Trophoblast cell (in vitro differentiated cells and primary cell): ENCODE measurements at places on chromosomes 11 and 22.

DNA sequence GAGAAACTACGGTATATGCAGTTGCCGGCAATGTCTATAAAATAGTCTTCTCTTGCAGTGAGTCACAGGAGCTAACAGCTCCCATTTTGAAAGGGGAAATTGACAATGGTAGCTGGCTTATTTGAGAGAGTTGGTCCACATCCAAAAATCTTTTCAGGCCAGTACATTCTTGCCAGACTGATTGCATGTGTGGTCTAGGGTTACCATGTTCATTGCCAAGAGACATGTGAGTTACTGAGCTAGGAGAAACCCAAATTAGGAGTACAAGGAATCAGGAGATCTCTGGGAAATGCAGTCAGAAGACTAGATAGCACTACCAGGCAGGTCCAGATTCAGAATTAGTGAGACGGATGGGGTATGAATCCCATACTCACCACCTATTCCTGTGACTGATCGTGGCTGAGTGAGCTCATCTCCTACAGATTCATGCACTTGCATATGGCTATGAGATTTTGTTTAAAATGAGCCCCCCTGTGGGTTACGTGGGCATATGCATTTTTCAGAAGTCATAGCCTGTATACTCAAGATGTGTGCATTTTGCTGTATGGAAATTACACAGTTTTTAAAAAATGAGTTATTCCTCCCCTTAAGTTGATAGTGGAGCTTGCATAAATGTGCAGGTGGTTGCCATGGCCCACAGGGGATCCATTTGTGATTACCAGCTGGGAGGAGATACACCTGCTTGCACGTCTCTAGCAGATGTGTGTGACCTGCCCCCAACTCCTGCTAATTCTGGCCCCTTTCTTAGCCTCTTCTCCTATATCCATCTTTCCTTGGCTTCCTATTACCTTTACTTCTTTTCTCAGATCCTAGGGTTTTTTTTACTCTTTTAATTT, 102.7 kb downstream of the COMMD9 start:
- no peak for DNase-seq

GRCh38 chr11:31822175-31822926, 11.2 kb upstream of the PAX6 start:
- DNase-seq = no peak

DNA sequence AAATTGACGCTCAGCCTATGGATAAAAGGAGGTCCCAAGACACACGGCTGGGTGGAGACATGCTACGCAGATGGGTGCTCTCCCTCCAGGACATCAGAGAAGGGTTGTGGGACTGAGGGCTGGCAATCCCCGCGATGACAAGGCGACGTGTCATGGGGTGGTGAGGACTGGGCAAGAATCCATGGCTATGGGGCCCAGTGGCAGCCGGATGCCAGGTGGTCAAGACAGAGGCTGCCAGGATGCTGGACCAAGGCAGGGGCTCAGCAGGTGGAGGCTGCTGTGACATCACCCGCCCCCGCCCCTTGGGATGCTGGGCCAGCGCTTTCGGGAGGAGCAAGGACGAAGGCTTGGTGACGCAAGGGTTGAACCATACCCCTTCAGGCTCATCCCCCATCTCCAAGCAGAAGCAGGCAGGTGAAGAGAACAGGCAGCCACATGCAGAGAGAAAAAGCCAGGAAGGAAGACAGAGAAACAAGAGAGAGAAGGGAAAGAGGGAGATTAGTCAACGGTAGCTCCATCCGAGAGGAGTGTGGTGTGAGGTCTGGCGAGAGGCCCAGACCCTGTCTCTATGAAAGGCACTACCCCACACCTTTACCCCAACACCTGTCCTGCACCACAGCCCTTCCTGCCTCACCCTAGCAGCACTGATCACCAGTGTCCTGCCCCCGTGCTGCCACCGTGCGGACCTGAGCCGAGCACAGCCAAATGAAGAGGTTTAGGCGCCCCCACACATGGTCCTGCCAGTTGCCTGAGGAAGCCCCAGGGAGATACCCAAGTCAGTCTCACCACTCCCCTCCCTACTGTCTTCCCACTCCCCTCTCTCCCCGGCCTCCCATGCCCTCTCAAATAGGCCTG, 24.1 kb upstream of the RASL10A start:
- no peak for DNase-seq

- no peak for DNase-seq
These were observed 151.7 kb downstream of the NELL1 start for GRCh38 chr11:20821046-20821445.

GRCh38 chr11:75389276-75389605, 10.1 kb upstream of the RPS3 start:
- DNase-seq = no peak

DNA sequence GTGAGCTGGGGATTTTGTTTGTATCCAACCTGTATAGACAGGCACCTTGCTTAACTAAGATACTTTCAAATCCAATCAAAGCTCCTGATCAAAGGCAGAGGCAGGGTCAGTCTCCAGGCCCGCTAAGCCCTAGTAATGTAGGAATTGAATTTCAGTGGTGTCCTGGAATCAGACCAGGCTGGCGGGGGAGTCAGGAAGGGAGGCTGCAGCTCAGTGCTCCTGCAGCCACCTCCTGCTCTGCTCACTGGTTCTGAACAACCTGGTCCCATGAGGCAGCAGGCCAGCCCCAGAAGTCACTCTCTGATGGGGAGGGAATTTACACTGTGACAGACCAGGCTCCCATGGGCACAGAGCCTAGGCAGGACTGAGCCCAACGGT, 38.5 kb upstream of the GALNT18 start:
- DNase-seq = no peak

DNA sequence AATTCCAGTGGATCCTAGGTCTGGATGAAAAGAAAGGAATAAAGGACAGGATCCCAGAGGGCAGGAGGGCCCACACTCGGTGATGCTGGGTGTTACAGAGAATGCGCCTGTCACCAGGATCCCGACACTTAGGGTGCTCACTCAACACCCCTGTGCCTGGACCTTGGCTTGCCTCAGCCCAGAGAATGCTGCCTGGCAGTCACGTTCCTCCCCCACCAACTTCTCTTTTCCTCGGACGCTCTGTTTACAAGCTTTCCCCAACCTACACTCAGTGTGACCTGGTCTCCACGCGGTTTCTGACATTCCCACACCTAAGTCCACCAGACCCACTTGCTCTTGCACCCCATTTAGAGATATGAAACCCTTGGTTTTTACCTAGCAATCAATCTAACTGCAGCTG, 38.0 kb upstream of the ETS1 start:
- DNase-seq = no peak

DNA sequence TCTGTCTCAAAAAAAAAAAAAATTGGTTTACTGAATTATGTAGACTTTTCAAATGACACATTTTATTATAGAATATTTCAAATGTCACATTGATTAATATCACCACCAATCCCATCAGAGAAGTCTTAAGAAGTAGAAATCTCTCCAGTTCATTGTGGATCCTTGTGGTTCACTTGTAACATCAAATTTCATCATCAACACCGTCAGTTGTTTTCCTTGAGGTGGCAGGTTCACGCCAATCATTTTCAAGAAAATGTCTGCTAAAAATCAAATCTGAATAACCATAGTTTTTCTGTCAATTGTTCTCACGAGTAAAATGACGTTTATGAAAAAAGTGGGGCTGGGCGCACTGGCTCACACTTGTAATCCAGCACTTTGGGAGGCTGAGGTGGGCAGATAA, 50.3 kb downstream of the TMPRSS5 start:
- no peak for DNase-seq

DNA sequence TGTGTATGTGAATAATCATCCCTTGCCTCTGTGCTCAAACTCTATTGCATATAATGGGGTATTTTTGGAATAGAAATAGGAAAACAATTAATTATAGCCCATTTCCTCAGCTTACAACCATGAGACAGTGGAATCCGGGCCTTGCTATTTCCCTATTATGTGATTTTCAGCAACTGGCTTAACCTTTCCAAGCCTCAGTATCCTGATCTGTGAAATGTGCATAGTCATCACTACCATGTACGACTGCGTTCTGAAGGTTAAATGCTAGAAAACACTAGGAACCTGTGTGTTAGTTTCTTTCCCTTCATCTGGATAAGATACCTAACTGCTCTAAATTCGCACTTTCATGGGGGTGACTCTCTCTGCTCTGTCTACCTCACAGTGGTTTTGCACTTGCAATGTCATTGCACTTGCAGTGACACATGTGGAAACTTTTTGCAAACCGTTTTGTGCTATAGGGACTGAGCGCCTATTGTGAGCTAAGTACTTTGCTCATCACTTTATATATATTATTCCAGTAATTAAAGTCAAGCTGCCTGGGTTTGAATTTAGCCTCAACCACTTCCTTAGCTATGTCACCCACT, 48.3 kb downstream of the IRAG1 start:
- no peak for DNase-seq

GRCh38 chr11:100574894-100575769, 112.0 kb upstream of the ARHGAP42 start:
- DNase-seq = peak; percentile 20

DNA sequence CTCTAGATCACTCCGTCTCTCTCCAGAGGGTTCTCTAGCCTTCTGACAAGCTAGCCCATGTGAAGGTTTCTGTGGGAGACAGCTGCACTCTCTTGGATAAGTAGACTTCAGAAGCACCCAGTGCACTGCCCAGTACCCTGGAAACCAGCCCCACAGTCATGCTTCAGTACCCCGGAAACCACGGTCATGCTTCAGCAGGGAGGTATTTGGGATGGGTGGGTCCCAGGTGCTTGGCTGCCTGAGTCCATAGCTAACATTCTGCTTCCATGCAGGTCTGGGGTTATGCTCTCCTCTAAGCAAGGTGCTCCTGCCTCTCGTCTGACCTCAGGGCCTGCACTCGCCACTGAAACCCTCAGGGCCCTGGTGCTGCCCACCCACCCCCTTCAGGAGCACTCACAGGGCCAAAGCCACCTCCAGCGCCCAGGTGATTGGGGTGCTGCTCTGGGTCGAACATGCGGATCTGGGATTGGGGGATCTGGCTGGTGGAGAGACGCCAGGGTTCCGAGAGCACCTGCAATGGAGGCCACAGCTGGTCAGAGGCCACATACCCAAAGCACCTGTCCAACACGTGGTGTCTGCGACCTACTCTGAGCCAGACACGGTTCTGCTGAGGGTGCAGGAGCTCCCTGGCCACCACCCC, 7.3 kb upstream of the SYCE3 start:
- peak; percentile 65 for DNase-seq

- no peak for DNase-seq
These were observed 393.5 kb upstream of the CADM1 start for GRCh38 chr11:115897707-115898106.

GRCh38 chr11:21323617-21324016, 654.2 kb downstream of the NELL1 start:
- DNase-seq = no peak

GRCh38 chr22:36341640-36342041, 46.1 kb downstream of the MYH9 start:
- DNase-seq = no peak

DNA sequence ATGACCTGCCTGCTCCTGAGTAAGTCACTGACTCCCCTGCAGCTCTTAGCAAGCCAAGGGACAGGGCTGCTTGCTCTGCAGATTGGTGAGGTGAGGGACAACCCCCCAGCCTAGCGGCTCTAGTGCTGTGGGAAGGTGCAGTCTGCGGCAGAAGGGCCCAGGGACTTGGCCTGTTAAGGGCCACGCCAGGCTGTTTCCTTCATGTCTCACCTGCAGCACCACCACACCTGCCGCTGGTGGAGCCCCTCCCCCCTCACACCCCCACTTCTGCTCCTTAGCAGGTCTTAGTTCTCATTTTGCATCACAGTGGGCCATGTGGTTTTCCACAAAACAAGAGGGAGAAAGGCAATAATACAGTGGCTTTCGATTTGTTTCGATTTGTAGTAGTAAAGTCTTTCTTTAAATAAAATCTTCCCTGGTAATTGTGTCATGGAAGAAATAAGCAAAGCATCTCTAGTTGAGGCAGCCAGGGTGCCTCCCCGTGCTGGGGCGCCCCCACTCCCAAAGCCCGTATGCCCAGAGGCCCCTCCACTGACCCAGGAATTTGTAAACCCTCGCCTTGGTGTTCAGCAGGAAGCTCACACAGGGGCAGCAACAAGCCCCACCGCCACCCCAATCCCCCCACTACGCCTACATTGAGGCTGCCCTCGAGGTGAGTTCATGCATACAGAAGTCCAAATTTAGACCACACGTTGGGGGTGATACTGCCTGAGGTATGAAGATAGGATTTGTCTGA, 86.5 kb upstream of the CLDN5 start:
- no peak for DNase-seq

- no peak for DNase-seq
These were observed 27.6 kb upstream of the ARL14EP start for GRCh38 chr11:30295178-30295885.

GRCh38 chr11:72812604-72812966, 1.6 kb upstream of the ATG16L2 start:
- no peak for DNase-seq

GRCh38 chr11:121163658-121164308, 62.7 kb downstream of the TECTA start:
- DNase-seq = peak; percentile 27

DNA sequence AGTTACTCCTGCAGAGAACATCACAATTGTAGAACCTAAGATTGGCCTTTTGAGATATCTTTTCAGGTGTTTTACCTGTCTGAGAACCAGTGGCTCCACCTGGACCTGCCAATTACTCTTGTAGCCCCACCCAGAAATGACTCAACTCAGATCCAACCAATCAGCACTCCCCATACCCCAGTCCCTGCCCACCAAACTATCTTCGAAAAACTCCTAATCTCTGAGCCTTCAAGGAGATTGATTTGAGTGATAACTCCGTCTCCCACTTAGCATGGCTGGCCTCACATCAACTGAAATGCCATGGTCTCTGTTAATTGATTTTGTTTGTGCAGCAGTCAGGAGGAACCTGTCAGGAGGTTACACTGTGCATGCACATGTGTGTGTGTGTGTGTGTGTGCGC, 103.6 kb downstream of the MTNR1B start:
- DNase-seq = no peak

GRCh38 chr22:46753761-46754109, 8.7 kb upstream of the TBC1D22A start:
- DNase-seq = no peak

DNA sequence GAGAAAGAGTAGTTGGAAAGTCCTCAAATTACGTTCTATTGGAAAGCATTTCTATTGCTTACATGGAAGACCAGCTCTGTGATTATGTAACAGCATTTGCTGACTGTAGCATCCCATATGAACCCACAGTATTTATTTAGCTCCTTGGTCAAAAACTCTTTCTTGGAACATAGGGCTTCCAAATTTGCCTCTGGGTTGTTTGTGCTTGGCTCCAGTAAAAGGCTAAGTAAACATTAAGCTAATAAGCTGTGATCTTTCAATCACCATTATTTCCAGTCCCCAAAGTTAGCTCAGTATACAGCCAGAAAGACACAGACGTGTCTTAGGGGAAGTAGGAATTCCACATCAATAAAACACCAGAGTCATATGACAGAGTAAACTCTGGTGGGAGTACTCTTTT, 668.8 kb downstream of the DLG2 start:
- DNase-seq = no peak

GRCh38 chr22:48581796-48582469, 1245.7 kb downstream of the BRD1 start:
- DNase-seq = no peak

DNA sequence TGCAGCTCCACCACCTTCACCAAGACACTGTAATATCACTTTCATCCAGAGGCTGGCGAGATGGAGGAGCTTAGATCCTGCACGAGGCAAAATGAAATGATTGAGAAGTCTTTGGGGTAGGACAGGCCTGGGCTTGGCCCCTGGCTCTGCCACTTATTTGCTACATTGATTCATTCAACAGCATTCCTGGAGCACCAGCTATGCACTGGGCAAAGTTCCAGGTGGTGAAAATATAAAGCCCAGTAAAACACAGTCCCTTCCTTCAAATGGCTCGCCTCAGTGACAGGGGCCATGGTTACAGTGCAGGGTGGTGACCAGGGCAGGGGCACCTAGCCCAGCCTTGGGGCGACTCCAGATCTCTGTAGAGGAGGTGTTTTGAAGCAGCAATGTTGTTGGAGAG, 19.7 kb downstream of the ALX4 start:
- DNase-seq = no peak
